BJ (cell line): ENCODE measurements at places on chromosomes 11 and 22. TPM values are rescaled to one million over a fixed set of nuclear protein-coding genes. Genes with fewer than 3 reads are reported as not detected.

DNA sequence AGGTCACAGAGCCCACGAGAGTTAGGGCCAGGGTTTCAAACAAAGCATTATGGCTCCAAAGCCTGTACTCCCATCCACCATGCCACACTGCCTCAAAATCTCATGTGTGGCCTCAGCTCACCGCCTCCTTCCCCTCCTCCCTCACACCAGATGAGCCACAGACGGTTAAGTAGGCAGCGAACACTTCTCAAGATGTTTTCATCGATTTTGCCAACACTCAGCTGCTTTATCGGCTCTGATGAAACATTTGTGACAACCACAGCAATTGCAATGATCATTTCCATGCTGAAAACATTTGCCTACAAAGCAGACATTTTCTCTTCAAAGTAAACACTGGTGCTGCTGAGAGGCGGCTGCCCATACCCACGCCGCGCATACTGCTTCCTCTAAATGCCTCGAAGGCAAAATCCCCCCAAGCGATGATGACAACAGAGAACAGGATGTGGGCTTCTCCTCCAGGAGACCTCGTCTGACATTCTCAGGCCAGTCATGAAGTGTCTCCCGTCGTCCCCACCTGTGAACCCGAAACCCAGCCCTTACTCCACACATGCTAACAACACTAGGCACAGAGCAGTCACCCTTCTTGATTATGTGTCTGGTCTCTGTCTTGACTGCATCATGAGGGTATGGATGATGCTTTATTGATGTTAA, 599.2 kb downstream of the SOX6 start:
- DNase-seq: no peak

DNA sequence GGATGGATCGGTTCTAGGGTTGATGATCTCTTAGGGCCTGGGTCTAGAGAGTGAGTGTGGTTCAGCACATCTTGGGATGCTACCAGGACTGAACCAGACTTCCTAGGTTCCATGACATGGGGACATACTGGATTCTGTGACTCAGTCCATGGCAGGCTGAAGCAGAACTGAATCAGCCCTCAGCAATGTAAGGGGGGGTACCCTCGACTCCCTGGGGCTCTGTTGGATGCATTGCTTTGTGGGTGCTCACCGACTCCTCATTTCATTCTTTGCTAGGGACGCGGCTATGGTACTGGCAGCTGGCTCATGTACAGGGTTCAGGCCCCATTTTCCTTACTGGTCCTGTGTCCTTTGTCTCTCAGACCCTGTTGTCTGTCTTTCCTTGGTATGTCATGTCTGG, 733 bp upstream of the GRAMD1B start:
- DNase-seq: peak; percentile 63

GTPBP1 gene
- polyA plus RNA-seq: 24.0 and 31.1 TPM in 2 replicates

KRTAP5-7 gene
- polyA plus RNA-seq: not detected in 2 replicates
